Pancreas (tissue), 10 donors: ENCODE measurements at places on chromosomes 2 and 18.

GRCh38 chr2:29174937-29175336 is 59.7 kb downstream of the CLIP4 start:
- DNase-seq: no peak

- DNase-seq: no peak
These were observed 304.6 kb downstream of the XIRP2 start for GRCh38 chr2:167192833-167193232.

- DNase-seq: no peak
These were observed 168.5 kb upstream of the KLF7 start for GRCh38 chr2:207334301-207334623.

GRCh38 chr18:22282311-22283115 is 113.1 kb downstream of the GATA6 start:
- no peak for DNase-seq

- DNase-seq: no peak
These were observed 2.8 kb upstream of the CYS1 start for GRCh38 chr2:10083046-10083445.

- DNase-seq: no peak
These were observed 480.0 kb downstream of the RIT2 start for GRCh38 chr18:42635378-42636048.
